Ecto neural progenitor cell (in vitro differentiated cells): ENCODE measurements at places on chromosomes 3 and 15.

DNA sequence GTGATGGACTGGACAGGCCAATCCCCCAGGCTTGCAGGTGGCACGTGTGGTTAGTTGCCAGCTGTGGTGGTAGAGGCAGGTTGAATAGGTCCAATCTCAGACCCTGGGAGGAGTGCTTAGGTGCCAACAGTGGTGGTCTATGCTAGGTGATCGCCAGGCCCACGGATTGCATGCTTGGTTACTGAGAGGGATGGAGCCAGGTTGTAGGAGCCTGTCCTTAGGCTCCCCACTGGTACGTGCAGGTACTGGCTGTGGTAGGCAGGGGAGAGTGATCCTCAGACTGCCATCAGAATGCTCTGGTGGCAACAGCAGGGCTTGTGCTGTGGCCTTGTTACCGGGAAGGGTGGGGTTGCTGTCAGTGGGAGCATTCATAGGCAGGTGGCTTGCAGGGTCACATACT is 44.7 kb downstream of the NCK1 start:
- no peak for DNase-seq

GRCh38 chr3:140166861-140167599 is 232.0 kb downstream of the CLSTN2 start:
- DNase-seq = no peak

DNA sequence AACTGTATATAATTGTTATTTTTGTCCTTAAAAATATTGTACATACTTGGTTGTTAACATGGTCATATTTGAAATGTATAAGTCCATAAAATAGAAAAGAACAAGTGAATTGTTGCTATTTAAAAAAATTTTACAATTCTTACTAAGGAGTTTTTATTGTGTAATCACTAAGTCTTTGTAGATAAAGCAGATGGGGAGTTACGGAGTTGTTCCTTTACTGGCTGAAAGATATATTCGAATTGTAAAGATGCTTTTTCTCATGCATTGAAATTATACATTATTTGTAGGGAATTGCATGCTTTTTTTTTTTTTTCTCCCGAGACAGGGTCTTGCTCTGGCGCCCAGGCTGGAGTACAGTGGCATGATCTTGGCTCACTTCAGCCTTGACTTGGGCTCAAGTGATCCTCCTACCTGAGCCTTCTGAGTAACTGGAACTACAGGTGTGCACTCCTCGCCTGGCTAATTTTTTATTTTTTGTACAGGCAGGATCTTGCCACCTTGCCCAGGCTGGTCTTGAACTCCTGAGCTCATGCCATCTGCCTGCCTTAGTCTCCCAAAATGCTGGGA is 10.7 kb downstream of the NFKBIZ start:
- DNase-seq = no peak

- no peak for DNase-seq
Measured at GRCh38 chr3:187256051-187256616, 35.4 kb downstream of the MASP1 start.

DNA sequence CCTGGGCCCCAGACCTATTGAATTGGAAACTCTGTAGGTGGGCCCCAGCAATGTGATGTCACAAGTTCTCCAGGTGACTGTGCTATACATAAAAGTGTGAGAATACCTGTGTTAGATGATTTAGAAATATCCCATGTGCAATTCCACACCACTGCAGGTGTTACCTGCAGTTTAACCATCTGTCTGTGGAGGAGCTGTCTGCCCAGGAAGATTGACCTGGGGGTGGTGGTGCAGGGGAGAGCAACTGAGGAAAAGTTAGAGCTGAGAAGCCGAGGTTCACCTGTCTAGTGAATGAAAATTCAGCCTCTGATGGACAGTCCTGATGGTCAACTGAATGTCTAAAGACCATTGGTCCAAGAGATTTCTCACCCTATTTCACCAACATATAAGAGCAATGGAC is 132.2 kb upstream of the SLC24A5 start:
- DNase-seq = no peak
